NCI-H1417 treated with DMSO at 0.1 percent for 48 hours (cell line): ENCODE measurements at places on chromosomes 1 and 21.

GRCh38 chr1:182259229-182259872 lies 132.2 kb downstream of the GLUL start:
- DNase-seq = no peak

- DNase-seq = no peak
Observed at GRCh38 chr1:234745276-234745675, 135.3 kb upstream of the IRF2BP2 start.

GRCh38 chr1:233015965-233016364 lies 65.6 kb downstream of the NTPCR start:
- DNase-seq = no peak

DNA sequence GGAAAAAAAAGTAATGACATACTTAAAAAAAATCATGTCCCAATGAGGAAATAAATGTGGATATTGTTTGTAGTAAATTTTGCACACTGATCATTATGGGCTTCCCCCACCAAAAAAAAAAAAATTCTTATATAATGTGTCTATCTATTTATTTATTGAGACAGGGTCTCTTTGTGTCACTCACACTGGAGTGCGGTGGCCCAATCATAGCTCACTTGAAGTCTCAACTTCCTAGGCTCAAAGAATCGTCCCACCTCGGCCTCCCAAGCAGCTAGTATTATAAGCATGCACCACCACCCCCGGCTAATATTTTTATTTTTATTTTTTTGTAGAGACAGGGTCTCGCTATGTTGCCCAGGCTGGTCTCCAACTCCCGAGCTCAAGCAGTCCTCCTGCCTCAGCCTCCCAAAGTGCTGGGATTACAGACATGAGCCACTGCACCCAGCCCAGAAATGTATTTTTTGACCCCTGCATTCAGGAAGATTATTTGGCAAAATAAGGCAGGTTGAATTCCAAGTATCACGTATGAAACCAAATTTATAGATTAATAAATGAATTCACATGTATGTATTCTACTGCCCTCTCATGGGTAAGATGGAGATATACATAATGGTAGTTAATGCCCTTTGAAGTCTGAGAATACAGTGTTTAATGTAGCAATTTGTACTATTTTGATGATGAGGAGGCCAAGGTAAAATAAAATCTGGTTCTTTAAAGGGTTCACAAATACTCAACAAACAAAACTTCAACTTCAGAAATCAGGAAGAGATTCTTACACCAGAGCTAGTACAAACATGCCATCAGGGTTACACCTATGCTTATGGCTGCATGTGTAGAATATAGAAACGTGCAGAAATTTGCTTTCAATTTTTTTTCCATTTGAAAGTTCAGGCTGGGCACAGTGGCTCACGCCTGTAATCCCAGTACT lies 1.4 kb upstream of the DENND2C start:
- no peak for DNase-seq

- DNase-seq = no peak
Observed at GRCh38 chr1:205004351-205004750, 38.7 kb upstream of the CNTN2 start.

GRCh38 chr1:6962996-6963911 lies 178.0 kb downstream of the CAMTA1 start:
- DNase-seq = peak; percentile 74

GRCh38 chr21:14982336-14982735 lies 82.5 kb downstream of the NRIP1 start:
- no peak for DNase-seq

GRCh38 chr1:27433706-27434105 lies 41.3 kb downstream of the GPR3 start:
- no peak for DNase-seq

DNA sequence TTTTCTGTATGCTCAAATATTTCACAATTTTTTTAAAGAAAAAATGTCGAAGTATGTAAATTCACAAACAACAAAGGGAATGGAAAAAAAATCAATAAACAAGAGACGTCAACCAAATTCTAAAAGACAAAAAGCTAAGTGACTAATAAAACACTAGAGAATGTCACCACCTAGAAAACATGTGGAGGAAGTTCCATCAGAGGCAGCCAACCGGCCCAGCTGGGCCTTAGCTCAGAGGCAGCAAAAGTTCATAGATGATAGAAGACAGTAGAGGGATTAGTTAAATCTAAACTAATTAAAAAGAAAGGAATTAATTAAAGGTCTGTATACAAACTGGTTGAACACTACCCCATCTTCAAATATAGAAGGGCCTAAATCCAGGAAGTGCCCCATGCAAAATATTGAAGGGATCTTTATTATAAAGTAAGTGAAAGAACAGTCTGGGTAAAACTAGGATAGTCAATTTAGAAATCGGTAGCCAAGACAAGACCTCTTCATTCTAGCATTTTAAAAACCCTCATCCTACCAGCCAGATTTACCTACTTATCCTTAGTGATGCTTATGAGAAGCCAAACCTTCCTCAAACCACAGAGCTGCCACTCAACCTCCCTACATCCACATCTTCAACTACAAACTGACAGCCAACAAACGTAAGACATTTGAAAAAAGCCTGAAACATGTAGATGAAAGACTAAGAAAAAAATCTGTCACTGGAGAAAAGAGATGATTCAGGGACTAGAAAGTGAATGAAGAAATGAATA lies 23.7 kb downstream of the MRPL39 start:
- no peak for DNase-seq

GRCh38 chr1:150596976-150597375 lies 17.6 kb upstream of the MCL1 start:
- DNase-seq = no peak

DNA sequence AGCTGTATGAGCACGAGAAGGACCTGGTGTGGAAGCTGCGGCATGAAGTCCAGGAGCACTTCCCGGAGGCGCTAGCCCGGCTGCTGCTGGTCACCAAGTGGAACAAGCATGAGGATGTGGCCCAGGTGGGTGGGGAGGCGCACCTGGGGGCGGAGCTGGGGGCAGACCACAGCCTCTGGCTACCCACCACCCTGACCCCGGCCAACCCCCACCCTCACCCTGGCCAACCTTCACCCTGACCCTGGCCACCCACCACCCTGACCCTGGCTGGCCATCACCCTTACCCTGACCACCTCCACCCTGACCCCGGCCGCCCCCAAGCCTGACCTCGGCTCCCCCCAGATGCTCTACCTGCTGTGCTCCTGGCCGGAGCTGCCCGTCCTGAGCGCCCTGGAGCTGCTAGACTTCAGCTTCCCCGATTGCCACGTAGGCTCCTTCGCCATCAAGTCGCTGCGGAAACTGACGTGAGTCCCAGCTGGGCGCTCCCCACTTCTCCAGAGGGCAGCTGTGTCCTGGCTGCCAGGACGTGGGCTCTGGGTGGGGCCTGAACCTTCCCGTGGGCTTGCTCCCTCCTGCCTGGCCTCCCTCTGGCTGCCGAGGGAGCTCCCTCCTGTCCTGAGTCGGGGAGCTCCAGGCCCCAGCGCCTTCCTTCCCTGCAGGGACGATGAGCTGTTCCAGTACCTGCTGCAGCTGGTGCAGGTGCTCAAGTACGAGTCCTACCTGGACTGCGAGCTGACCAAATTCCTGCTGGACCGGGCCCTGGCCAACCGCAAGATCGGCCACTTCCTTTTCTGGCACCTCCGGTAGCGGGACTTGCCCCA lies 69.5 kb downstream of the PIK3CD start:
- no peak for DNase-seq

GRCh38 chr1:235017191-235017590 lies 111.4 kb downstream of the TOMM20 start:
- no peak for DNase-seq

- DNase-seq = no peak
Observed at GRCh38 chr1:198563583-198563982, 23.1 kb upstream of the ATP6V1G3 start.

GRCh38 chr1:7827126-7827955 lies 25.5 kb downstream of the UTS2 start:
- DNase-seq = no peak

DNA sequence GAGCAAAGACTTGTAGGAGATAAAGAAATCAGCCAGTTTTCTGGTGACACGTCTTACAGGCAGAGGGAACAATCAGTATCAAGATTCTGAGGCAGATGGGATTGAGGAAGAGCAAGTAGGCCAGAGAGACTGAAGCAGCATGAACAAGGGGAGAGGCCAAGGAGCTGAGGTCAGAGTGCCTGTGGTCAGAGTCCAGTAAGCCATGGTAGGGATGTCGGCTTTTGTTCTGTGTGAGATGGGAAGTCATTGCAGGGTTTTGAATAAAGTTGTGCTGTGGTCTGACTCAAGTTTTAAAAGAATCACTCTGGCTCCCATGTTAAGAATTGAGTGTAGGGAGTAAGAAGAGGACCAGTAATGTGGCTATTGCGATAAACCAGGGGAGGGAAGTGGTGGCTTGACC lies 85.9 kb upstream of the IVNS1ABP start:
- no peak for DNase-seq

- DNase-seq = no peak
Observed at GRCh38 chr21:42745511-42746239, 92.3 kb downstream of the PDE9A start.

GRCh38 chr21:45074818-45075595 lies 627 bp downstream of the ADARB1 start:
- DNase-seq = no peak

DNA sequence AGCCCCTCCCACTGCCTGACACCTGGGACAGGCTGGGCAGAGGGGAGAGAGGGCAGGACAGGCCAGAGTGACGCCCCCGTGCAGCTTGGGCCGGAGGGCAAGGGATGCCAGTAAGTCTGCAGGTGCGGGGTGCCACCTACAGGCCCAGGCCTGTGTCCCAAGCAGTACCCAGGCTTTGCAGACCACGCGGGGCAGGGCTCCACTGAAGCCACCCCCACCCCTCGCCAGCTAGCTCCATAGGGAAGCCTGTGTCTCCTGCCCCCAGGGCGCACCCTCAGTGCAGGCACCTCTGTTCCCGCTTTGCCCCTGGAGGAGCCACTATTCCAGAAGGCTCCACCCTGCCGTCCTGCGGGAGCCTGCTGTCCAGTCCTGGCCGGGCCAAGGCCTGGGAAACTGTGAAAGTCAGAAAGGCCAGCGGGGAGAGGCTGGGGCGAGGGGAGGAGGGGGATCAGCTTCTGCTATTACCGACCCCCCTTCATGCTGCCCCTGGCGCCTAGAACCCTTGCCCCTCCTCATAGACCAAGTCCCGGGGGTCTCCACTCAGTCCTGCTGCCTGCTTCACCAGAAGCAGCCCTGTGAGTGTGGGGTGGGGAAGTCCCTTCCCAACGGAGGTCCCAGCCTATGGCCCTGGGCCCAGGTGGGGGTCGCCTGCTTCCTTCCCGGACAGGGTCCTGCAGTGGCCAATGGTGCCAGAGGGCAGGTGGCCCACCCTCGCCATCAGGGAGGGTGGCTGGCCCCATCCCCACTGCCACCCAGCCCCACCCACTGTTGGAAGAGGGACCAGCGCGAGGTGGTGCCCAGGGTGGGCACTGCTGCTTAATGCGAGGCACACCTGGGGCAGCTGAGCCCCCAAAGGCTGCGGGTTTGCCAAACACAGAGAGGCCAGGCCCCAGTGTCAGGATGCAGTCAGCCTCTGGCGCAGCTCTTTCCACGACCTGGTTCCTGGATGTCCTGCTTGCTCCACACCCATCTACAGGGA lies 54.4 kb downstream of the KCNAB2 start:
- no peak for DNase-seq

GRCh38 chr21:37945036-37945435 lies 28.8 kb upstream of the KCNJ6 start:
- no peak for DNase-seq

DNA sequence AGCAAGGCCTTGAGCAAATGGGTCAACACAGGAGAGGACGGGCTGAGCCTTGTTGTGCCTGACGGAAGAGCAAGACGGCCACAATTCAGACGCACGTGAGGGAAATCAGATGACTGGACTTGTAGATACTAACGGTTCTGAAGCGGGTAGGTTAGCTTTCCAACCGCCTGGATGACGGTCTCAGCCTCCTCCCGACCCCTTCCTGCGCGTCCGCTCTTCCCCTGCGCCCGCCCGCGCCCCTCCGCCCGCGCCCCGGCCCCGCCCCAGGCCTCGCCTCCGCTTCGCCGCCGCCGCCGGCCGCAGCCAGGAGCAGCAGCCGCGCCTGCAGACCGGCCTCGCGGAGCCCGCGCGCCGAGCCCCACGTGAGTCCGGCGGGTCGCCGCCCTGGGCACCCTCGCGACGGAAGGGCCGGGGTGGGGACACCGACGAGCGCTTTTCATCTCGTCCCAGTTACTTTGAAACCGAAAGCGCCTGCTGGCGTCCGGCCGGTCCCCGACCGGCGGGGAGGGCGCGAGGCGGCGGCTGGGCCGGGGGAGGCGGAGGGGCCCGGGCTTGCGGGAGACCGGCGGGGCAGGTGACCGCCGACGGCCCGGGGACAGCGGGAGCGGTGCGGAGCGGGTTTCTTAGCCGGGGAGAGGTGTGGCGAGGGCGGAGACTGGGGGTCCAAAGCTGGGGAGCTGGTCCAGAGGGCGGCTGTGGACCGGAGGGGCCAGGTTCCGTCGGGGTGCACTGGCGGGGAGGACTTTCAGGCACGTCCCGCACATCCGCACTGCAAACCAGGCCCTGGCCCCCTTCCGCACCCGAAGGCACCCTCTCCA lies at the start of gene TRAF5:
TRAF5 (plus strand) TSS at position 306 of the 818 bp plus-strand sequence. CDS start 26,407 bp downstream, outside the sequence.
- DNase-seq = no peak
